ENCODE measurements at places on chromosomes 12 and 14. TPM values are rescaled to one million over a fixed set of nuclear protein-coding genes. Genes with fewer than 3 reads are reported as not detected.

DNA sequence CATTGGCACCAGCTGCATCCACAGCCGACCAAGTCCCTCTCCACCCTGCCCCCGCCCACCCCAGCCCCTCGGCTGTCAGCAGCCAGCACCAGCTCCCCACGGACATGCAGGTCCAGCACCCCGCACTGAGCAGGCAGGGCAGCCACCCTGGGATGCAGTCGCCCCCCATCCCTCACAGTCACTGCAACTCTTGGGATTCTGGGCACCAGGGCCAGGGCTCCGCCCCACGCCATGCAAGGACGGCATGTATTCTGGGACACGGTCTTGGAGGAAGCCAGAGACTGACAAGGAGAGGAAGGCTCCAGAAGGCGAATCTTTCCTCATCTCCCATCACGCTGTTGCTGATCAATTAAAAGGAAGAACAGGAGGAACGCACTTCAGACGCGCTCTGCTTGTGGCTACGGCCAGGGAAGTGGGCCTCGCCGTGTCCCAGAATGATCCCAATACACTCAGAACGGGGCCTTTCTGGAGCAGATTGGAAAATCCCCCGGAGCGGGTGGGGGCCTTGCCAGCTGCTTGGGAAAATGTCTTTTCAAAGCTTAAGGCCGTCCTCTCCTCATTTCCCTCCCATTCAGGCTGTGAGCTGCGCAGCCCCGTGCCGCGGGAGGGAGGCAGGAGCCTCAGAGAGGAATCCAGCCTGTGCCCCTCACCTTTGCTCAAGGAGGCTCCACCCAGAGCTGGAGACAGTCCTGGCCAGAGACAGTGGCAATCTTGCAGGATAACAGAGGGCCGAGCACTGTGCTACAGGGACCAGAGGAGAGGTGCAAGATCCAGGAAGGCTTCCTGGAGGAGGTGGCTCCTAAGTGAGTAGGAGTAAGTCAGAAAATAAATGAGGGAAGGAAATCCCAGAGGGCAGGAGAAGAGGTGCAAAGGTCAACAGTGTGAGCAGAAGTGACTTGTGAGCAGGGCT lies 54.1 kb upstream of the DIO3 start:
- peak; percentile 58 for DNase-seq
- no peaks in the 10 kb centered on the region for H3K36me3 ChIP-seq
- H3K27ac ChIP-seq = no peak overlapping the region
- H3K27me3 ChIP-seq = no peaks in the 10 kb centered on the region
- no peak overlapping the region for H3K4me3 ChIP-seq

GRCh38 chr14:75523771-75524171 lies 1.5 kb downstream of the BATF start:
- no peaks in the 10 kb centered on the region for H3K27me3 ChIP-seq
- H3K4me3 ChIP-seq = no peak overlapping the region
- H3K4me1 ChIP-seq = no peaks in the 10 kb centered on the region
- no peaks in the 10 kb centered on the region for H3K36me3 ChIP-seq

DNA sequence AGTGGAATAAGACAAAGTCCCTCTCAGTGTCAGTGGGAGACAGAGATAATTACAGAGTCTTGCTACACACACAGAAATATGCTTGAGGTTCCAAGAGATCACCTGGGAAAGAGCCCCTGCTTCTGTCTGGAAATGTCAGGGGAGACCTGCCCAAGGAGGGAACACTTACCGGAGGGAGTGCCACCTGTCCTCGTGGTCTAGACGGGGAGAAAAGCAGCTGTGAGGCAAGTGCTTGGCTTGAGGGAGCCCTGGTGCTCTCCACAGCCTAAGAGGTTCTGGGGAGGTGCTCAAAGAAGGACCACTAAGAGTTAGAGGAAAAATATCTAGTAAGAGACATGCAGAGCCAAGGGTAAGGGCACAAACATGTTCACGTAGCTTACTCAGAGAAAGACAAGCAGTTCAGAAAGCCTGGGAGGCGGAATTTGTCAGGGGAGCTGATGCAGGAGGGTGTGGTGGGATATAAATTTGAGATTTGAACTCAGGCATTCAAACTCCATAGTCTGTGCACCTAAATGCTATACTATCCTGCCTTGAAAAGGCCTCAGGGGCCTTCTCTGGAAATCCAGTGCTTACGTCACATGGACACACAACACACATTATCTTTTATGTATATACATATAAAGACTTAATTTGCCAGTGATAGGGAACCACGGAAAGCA lies 38.2 kb upstream of the GNPNAT1 start:
- no peak for DNase-seq
- no peak overlapping the region for H3K27ac ChIP-seq
- no peaks in the 10 kb centered on the region for H3K36me3 ChIP-seq
- no peaks in the 10 kb centered on the region for H3K4me1 ChIP-seq
- H3K27me3 ChIP-seq = no peaks in the 10 kb centered on the region

DNA sequence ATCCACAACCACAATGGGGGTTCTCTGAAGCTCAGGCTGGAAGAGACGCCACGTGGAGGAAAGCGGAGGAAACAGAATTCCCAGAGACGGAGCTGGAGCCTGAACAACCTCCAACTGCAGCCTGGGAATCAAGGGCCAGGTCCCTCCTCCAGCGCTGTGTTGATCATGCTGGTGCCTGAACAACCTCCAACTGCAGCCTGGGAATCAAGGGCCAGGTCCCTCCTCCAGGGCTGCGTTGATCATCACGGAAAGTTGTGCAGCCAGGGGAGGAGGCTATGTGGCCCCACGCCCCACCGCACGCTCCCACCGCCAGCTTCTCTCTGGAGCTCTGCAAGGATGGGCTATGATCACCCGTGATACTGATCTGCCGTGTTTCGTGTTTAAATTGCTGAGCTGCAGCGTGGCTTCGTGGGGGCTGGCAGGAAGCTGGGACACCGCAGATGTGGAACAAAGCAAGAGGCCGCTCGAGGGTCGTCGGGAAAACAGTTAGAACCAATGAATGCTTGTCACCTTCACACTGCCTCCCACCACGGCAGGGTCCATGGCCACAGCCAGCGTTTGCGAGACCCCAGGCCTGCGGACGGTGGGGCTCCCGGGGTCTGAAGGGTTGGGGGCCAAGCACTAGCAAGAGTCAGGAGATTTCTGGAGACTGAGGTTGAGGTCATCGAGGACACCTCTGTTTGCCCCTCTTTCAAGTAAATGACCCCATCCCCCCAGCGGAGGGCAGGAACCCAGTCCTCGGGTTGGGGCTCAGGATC lies 51.8 kb upstream of the FBRSL1 start:
- no peaks in the 10 kb centered on the region for H3K4me1 ChIP-seq
- H3K36me3 ChIP-seq = no peaks in the 10 kb centered on the region
- DNase-seq = no peak

GRCh38 chr12:14954269-14954668 lies 7.1 kb downstream of the ARHGDIB start:
- no peak for DNase-seq
- H3K27ac ChIP-seq = no peak overlapping the region
- no peaks in the 10 kb centered on the region for H3K27me3 ChIP-seq
- no peak overlapping the region for H3K4me3 ChIP-seq
- no peaks in the 10 kb centered on the region for H3K4me1 ChIP-seq

DNA sequence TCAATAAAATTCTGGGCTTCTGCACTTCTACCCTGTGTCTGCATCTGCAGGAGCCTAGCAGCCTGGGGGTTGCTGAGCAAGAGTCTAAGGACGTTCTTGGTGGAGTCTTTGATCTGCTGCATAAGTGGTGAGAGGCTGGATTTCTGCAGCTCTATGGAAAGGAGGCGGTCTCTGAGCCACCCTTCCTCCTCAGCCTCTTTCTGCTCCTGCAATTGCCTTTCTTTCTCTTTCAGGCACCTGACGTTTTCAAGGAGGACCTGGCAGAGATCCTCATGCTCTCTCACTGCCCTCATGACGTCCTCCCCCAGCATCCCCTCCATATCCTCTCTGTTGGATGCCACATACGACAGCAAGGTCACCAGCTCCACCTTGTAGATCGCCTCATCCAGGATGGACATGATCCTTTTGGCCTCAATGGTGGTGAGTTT lies 13.6 kb upstream of the TPCN1 start:
- H3K27ac ChIP-seq = no peak overlapping the region
- H3K36me3 ChIP-seq = no peaks in the 10 kb centered on the region
- no peaks in the 10 kb centered on the region for H3K27me3 ChIP-seq
- no peaks in the 10 kb centered on the region for H3K4me1 ChIP-seq

DNA sequence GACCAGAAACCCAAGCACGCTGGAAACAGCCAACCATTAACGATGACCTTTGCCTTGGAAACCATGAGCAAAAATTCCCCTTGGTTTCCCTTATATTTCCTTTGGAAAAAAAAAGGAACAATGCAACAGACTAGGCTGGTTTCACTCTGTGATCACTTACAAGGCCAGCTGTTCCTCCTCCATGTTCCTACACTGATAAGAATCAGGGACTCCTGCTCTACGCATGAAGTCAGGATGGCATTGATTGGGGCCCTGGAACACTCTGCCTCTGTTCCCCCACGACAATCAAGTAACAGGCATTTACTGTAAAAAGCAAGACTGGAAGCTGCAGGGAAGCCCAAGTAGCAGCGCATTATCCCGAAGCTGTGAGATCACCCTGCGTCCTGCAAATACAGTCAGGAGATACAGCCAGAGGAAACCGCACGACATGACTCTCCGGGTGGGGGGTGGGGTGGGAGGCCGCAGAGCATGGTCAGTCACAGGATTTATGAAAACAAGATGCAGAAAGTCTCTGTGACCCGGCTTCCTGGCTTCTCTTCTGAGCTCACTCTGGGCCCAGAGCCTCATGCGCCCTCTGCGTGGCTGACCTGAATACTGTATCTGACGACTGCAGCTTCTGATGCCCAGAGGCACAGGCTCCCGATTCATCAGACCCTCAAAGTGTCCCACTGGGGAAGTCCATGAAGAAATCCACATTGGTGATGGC lies 31.1 kb downstream of the SSH1 start:
- H3K4me1 ChIP-seq = peaks cover 42% of the 10 kb centered on the region
- H3K36me3 ChIP-seq = no peaks in the 10 kb centered on the region
- no peak overlapping the region for H3K4me3 ChIP-seq
- no peaks in the 10 kb centered on the region for H3K27me3 ChIP-seq
- no peak for DNase-seq
- H3K27ac ChIP-seq = peak overlapping the region; percentile 85

- no peak overlapping the region for H3K4me3 ChIP-seq
- H3K4me1 ChIP-seq = no peaks in the 10 kb centered on the region
- no peak for DNase-seq
Observed at GRCh38 chr12:75444429-75445136, 36.0 kb upstream of the GLIPR1 start.

- no peak overlapping the region for H3K4me3 ChIP-seq
- DNase-seq = no peak
- H3K27me3 ChIP-seq = no peaks in the 10 kb centered on the region
- H3K36me3 ChIP-seq = peaks cover 3% of the 10 kb centered on the region
Observed at GRCh38 chr14:73325630-73326299, 88.5 kb downstream of the PAPLN start.

EML1 gene
- 3.3 TPM for total RNA-seq

KHNYN gene
- 20.9 TPM for total RNA-seq

AKAP6 gene
- total RNA-seq = 6.7 TPM

BCL11B gene
- 0.24 TPM for total RNA-seq

PTPRO gene
- 0.43 TPM for total RNA-seq
